ENCODE measurements at places on chromosomes 2 and 18.

GRCh38 chr2:70708376-70709199, 59.4 kb downstream of the ADD2 start:
- no peak for DNase-seq

DNA sequence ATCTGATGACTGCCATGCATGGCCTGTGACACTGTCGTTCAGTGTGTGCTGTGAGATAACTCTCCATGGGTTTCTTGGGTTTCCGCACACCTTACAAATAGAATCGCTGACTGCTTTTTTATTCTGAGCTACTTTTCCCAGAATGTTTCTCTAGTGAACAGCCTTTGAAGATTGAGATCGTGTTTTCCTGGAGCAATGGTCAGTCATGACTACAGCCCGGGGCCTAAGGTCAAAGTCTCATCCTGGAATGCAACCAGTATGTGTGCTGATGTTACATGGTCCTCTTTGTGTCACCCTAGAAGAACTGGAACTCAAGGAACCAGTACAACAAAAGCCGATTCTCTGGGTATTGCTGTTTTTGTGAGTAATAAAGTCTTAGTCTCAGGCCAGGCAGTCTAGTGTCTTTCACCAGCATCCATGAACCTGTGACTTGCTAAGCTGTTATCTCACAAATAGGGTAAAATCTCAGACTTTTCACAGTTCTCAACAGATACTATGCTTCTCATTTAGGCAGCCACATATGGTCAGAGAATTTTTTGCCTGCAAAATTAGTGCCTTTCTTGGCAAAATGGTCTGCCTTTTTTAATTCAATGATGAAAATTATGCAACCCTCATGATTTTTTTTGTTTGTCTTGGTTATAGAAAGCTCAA, 124.9 kb upstream of the PIEZO2 start:
- no peak for DNase-seq

GRCh38 chr2:10347562-10347948, 44.9 kb downstream of the HPCAL1 start:
- DNase-seq, result no peak

DNA sequence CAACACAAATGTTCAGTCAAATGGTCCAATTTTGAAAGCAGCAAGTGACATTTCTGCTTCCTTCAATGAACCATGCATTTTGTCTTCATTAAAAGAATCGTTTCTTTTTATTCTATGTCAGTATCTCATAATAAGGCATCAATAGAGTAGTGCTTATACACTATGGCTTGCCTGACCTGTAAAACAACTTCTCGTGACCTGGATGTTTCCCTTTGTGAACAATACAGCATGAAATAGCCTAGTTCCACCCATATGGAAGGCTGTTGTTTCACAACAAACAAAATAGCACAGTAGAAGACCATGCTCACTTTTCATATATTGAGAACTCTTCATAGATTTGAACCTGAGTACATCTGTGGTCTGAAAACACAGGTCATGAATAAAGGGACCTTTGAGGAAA, 104.3 kb upstream of the PIK3C3 start:
- no peak for DNase-seq

DNA sequence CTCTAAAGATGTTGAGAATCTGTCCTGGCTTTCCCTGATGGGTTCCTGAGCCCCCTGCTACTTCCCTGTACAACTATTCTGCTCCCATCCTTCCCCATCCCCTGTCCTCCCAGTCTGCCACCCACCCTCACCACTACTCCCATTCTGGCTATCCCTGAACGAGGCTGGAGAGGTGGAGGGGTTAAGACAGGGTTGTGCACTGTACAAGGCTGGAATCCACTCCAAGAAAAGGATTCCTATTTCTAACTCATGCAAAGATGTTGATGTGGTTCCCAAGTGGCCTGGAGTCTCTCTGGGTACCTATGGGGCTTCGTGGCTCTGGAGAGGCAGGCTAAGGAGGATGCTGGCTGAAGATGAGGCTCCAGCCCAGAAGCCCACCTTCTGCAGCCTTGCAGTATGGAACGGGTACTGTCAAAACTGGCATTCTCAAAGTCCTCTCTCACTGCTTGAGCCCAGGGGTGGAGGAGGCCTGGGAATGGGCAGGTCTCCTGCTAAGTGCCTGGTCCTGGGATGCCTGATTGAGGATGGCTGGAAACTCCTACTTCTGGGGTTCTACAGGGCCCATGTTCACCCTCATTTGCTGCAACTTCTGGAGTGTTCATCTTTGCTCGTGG, 1.3 kb upstream of the FEV start:
- DNase-seq, result no peak

DNA sequence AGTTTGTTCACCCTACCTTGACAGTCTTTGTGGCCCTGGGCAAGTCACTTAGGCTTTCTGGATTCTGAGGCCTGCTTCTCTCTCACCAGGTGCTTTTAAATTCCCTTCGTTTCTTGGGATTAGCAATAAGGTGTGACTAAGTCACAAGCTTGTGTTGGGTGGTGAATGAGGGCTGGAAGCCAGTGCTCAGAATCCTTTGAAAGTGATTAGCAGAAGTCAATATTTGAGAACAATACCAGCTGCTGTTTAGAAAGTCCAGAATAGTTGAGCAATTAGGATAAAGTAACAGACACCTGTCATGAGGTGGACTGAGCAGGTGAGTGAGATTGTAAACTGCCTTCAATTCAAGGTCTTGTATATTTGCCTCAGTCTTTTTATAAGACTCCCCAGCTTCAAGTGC, 19.3 kb upstream of the MGAT5 start:
- DNase-seq, result peak; percentile 14

GRCh38 chr2:135997380-135997779, 12.0 kb upstream of the DARS1 start:
- DNase-seq, result no peak

DNA sequence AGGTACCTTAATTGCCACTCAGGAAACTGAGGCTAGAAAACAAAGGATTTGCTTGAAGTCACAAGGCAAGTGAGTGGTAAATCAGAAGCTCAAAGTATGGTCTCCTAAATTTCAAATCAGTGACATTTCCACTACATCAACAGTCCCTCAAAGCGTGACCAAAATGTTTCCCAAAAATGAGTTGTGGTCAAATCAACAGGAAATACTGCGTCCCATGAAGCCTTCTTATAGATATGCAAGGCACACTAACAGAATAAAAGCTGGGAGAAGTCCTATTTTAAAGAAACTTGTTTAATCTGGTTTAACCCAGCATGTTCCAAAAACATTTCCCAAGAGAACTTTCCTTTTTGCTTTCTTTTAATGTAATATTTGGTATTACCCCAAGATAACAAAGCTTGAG, 249.4 kb downstream of the EXOC6B start:
- DNase-seq, result no peak

DNA sequence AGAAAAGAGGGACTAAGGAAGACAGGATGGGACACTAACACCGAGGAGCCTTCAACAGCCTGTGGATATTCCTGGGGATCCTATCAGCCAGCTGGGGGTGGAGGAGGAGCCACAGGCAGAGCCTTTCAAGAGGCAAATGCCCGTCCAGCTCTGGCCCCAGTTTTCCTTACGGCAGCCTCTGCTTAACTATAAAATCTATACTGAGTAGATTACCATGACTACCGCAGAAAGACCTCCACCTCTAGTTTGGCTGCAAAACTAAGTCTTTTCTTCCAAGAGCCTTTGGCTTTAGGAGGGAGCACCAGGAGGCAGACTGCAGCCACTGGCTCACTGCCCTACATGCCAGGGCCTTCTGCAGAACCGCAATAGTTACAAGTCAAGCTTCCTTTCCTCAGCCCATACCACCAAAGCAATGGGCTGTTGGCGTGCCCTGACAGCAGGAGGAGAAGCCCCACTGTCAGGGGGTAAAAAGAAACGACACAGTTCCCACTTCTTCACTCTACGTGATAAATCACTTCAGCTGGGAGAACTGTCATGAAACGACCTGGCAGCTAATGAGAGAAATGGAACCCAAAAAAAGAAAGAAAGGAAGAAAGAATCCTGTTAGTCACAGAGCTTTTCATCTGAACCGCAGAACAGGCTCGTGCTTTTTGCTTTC, 25.1 kb upstream of the CREB1 start:
- no peak for DNase-seq

- DNase-seq, result no peak
Observed at GRCh38 chr2:129277585-129277981, 701.9 kb upstream of the RAB6C start.

- no peak for DNase-seq
Observed at GRCh38 chr2:138210487-138210886, 246.2 kb downstream of the HNMT start.

DNA sequence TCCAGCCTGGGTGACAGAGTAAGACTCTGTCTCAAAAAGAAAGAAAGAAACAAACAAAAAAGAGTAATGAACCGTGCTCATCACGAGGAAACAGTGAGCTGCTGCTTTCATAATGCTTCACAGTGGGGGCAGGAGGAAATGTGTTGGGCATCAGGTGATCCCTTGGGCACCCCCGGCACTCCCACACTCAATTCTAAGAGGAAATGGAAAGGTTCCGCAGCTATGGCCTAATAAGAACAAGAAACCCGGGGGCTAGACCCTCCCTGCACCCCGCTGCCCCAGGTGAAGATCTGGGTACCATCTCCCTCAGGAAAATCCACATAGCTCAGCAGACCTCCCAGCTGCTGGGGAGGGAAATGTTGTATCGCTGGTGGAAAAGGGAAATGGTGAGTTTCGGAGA, 118.9 kb downstream of the LPIN1 start:
- no peak for DNase-seq

GRCh38 chr2:28250006-28250405, 142.7 kb upstream of the FOSL2 start:
- no peak for DNase-seq

DNA sequence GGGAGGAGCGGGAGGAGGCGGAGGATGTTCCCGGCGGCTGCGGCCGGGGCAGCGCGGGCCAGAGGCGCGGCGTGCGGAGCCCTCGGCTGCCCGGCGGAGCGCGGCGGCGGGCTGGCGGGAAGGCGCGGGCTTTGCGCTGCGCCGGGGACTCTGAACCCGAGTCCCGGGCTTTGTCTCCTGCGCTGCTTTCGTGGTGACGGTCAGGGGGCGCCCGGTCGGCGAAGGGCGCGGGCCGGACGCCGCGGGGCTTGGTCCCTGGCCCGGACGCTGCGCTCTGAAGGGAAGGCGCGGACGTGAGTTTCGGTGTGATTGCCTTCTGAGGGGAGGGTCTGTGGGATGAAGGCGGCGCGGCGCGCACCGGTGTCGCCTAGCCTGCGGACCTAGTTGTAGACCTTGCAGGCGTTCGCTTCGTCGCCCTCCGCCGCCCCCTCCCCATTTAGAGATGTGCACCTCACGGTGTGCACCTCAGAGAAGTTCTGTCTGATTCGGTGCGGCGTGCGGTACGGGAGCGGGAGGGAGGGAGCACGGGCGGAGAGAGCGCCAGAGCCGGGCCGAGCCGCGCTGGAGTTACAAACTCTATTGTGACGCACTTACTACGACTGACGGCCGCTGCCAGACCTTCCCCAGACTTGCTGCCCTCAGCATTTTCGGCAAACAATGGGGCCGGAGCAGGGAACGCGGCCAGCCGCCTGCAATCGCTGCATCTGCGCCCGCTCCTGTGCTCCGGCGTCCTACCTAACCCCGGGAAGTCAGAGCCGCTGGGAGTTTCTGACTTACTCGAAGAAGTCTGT, 2.1 kb downstream of the BCL2L11 start:
- DNase-seq, result peak; percentile 44

- DNase-seq, result peak; percentile 71
Observed at GRCh38 chr2:207200136-207200535, 34.4 kb upstream of the KLF7 start.

DNA sequence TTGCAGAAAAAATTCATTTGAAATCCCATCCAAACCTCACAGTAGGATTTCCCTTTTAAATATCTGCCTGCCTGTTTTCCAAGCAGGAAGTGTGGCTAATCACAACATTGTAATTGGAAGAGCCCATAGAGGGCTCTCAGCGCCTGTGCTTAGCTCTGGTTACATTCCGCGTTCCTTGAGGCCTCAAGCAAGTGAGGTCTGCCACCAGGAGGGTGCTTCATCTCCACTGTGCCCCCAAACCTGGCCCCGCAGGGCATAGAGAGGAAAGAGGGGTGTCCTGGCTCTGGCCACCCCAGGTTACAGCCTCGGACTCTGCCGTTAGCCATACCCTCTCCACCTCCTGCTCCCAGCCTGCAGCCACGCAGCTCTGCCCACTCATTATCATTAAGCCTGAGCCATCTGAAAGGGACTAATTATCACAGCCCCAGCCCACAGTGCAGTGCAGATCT, 214.8 kb downstream of the SP3 start:
- peak; percentile 57 for DNase-seq

- no peak for DNase-seq
Observed at GRCh38 chr2:176172007-176172894, 15.1 kb downstream of the HOXD3 start.

DNA sequence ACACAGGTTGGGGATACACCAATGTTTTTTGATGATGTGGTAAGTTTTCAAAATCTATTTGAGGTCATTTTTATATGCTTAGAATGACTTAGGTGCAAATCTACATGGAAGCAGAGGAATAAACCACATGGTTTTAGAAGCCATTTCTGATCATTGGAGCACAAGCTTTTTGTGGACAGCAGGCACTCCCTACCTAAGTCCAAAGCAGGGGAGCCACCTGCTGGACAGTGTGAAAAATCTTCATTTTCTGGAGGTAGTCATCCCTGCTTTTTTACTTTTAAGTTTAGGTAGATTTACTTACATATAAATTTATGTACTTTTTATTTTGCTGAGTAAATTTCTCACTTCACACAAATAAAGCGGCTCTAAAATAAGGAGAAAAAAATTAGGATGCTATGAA, 323.2 kb downstream of the PLCL1 start:
- peak; percentile 58 for DNase-seq

GRCh38 chr2:199833525-199833924, 17.5 kb downstream of the FTCDNL1 start:
- DNase-seq, result peak; percentile 12

- no peak for DNase-seq
Observed at GRCh38 chr2:151771599-151772358, 37.5 kb upstream of the NEB start.

- no peak for DNase-seq
Observed at GRCh38 chr2:98708396-98709186, 22.3 kb downstream of the MGAT4A start.

DNA sequence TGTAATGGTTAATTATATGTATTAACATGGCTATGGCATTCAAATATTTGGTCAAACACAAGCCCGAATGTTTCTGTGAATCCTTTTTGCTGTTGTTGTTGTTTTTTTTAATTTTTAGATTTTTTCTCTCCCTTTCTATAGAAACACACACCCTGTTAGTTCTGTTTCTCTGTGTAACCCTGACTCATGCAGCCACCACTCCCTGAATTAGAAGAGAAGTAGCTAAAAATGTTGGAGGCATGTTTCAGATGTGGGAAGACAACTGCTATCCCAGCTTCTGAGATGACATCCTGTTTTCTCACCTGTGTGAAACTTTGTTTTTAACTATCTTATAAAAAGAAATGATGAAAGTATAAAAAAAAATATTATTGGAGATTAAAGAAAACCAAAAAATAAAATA, 219.6 kb upstream of the RGPD4 start:
- no peak for DNase-seq

GRCh38 chr2:11980809-11981208, 234.4 kb downstream of the LPIN1 start:
- no peak for DNase-seq

- DNase-seq, result no peak
Observed at GRCh38 chr2:141331127-141331526, 799.7 kb downstream of the LRP1B start.
